ENCODE measurements at places on chromosomes 2 and 18. TPM values are rescaled to one million over a fixed set of nuclear protein-coding genes. Genes with fewer than 3 reads are reported as not detected.

DNA sequence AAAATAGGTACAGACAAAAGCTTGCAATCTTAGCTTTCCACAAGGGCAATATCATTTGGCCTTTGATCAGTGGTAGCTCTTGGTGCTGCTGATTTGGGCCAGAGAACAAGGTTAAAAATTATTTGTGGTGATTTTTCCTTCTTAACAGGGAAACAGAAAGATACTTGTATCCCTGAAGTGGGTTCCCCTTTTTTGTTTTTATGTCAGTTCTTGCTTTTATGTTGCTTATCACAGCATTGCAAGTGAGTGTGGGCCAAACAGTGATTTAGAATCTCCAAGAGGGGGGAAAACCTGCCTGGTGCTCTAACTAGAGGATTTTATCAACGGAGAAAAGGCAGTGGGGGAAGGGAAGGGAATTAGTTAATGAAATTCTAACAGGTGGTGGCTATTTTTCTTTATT lies 197.6 kb upstream of the SP5 start:
- DNase-seq: no peak

DNA sequence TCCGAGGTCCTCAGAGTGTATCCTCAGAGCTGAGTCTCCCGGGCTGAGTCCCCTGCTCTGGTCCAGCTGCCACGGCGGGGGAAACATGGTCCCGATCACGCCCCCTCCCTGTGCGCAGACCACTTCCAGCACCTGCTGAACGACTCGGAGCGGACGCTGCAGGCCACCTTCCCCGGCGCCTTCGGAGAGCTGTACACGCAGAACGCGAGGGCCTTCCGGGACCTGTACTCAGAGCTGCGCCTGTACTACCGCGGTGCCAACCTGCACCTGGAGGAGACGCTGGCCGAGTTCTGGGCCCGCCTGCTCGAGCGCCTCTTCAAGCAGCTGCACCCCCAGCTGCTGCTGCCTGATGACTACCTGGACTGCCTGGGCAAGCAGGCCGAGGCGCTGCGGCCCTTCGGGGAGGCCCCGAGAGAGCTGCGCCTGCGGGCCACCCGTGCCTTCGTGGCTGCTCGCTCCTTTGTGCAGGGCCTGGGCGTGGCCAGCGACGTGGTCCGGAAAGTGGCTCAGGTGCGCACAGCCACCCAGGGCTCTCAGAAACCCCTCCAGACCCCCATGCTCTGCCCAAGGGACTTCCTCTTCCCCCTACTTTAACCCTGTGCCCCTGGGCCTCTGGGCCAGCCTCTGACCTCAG lies 26.7 kb downstream of the GPC1 start:
- DNase-seq: peak; percentile 40

GRCh38 chr2:105645031-105645937 lies 99.4 kb upstream of the NCK2 start:
- DNase-seq: no peak

DNA sequence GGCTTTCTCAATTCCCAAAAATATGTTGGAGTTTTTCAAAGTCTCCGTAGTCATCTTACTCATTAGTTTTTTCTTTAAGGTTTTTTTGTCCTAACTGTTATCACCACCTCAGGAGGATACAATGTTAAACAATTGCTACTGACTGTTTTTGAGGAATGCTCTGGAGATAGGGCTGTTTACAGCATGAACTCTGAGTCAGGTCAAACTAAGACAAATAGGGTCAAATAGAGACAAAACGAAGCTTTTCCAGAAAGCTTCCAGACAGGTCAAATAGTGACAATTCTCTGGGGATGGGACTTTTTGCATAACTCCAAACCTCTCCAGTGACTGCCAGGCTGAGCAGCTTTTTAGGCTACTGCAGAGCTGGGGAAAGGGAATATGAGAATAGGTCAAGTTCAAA lies 15.2 kb upstream of the DIPK1C start:
- DNase-seq: no peak

The PLB1 gene
- 4.9 TPM for total RNA-seq

GRCh38 chr2:23385351-23385747 lies 370 bp downstream of the KLHL29 start:
- peak; percentile 67 for DNase-seq

The CD28 gene
- total RNA-seq: 11.0 TPM

DNA sequence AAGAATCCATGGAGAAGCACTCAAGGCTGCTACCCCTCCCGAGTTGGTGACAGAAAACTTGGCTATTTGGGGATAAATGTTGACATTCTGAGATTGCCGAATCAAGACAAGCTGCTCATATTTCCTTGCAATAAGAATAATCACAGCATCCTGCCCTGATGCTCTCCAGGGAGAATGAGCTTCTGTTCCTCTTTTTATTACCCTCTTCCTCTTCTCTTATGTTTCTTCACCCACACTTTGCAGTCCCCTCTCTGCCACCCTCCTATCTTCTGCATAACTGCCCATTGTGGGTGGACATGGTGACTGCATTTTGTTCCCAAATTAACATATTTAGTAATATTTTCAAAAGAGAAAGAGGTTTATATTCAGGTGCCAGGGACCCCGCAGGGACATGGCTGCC lies 11.9 kb upstream of the MSGN1 start:
- no peak for DNase-seq

The CYTIP gene
- 10.0 TPM for total RNA-seq
